CD8-positive, alpha-beta memory T cell (primary cell): ENCODE measurements at places on chromosomes 7 and 10. TPM values are rescaled to one million over a fixed set of nuclear protein-coding genes. Genes with fewer than 3 reads are reported as not detected.

DNA sequence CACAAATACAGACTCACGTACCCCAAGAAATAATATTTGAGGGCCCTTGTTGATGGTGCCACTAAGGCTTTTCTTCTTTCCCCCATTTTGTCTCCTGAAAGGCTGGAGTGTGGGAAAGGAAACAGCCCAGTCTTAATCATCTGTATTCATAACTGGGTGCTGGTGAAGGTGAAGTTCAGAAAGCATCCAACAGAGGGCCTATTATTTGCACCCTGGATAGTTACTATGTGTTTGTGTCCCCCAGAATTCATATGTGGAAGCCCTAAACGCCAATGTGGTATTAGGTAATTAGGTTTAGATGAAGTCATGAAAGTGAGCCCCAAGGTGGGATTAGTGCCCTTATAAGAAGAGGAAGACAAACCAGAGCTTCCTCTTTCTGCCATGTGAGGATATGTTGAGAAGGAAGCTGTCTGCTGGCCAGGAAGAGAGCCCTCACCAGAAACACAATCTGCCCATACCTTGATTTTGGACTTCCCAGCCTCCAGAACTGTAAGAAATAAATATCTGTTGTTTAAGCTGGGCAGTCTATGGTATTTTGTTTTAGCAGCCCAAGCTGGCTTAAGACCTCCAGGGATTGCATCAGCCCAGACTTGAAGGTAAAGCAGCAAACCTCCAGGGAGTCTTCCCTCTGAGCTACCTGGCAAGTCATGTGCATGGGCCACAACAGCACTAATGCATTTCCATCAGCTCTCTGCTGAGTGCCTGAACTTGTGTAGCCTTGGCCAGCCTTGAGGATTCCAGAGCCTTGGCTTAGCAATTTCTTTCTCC is 90.0 kb upstream of the ADRB1 start:
- H3K27me3 ChIP-seq = peaks cover 4% of the 10 kb centered on the region
- H3K4me1 ChIP-seq = peaks cover 9% of the 10 kb centered on the region
- no peak for DNase-seq
- H3K36me3 ChIP-seq = no peaks in the 10 kb centered on the region
- H3K4me3 ChIP-seq = no peak overlapping the region

GRCh38 chr7:100167912-100168323 is 499 bp downstream of the GAL3ST4 start:
- DNase-seq = no peak
- H3K27ac ChIP-seq = peak overlapping the region; percentile 54
- H3K4me3 ChIP-seq = peak overlapping the region; percentile 82
- peaks cover 74% of the 10 kb centered on the region for H3K4me1 ChIP-seq
- no peaks in the 10 kb centered on the region for H3K36me3 ChIP-seq
- peaks cover 8% of the 10 kb centered on the region for H3K27me3 ChIP-seq

DNA sequence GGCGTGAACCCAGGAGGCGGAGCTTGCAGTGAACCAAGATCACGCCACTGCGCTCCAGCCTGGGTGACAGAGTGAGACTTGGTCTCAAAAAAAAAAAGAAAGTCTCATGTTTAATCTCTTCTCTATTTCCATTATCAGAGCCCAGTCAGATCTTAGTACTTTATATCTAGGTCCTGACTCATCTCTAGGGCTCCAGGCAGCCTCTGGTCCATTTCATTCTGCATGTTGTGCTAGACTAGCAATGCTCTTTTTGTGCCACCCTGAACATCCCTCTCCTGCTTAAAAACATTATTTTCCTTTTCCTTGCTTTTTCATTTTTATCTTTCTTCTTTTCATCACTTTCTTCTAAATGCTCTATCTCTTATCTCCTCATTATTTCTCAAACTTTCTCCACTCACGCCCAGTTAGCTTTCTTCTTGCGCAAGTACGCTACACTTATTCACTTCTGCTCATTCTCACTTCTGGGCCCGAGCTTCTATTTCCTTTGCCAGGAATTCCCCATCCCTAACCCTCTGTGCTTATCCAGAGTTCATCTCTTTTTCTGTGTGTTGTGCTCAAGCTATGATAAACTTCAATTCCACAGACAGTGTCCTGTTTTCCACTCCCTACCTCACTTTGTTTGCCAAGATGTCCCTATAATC is 63.9 kb downstream of the BTAF1 start:
- H3K4me1 ChIP-seq = no peaks in the 10 kb centered on the region
- no peak for DNase-seq
- H3K27me3 ChIP-seq = no peaks in the 10 kb centered on the region
- peaks cover 12% of the 10 kb centered on the region for H3K36me3 ChIP-seq

- no peaks in the 10 kb centered on the region for H3K36me3 ChIP-seq
- no peak overlapping the region for H3K27ac ChIP-seq
- no peaks in the 10 kb centered on the region for H3K27me3 ChIP-seq
- H3K4me1 ChIP-seq = no peaks in the 10 kb centered on the region
Observed at GRCh38 chr7:119572541-119572940, 700.4 kb upstream of the KCND2 start.

DNA sequence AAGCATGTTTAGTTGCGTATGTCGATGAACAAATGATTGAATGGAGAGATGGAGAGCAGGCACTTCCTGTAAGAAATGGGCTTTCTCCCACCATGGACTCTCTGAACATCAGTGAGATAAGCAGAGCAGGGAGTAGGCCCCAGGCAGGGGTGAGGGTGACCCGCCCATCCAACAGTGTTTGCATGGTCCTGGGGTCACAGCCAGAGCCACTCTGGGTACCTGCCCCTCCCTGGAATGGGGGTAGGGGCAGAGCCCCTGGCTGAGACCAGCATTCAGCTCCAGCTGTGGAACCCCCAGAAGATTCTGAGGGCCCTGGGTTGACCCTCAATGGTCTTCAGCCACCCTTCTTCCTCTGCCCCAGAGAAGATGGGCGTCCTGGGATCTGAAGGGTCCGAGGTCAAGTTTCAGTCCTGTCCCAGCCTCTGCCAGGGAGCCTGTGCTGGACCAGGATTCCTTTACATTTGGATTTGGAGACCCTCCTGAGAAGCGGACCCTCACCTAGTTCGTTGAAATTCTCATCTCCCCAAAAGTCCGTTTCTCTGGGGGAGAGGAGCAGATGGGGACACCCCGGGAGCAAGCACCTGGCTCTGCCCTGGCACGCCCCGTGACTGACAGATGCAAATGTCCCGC is 2.4 kb upstream of the FGF8 start:
- no peak overlapping the region for H3K4me3 ChIP-seq
- H3K27ac ChIP-seq = no peak overlapping the region
- H3K36me3 ChIP-seq = no peaks in the 10 kb centered on the region
- DNase-seq = no peak
- H3K4me1 ChIP-seq = peaks cover 48% of the 10 kb centered on the region
- peaks cover 42% of the 10 kb centered on the region for H3K27me3 ChIP-seq

DNA sequence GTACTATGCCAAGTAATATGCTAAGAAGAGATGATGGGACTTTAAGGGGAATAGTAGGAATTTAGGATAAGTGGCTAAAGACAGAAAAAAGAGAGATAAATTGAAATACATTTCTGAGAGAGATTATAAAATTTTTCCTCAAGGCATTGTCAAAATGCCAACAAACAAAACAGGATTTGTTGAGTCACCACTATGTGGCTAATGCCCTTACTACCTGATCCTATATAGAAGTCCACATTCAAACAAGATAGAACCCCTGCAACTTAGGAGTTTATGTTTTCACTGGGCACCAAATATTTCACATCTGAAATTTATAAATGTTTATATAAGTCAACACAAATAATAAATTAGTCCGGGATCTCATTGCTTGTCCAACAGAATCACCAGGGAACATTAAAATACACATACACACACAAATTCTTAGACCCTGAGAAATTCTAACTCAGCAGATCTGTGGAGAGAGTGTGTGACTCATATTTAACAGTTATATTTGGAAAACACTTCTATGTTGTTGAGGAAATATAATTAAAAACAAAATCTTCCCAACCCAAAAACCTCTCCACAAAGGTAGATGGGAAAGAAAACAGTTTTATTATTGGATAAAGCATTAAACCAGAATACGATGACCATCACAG is 154.3 kb downstream of the PPP1R3A start:
- H3K4me1 ChIP-seq = no peaks in the 10 kb centered on the region
- DNase-seq = no peak
- H3K36me3 ChIP-seq = no peaks in the 10 kb centered on the region
- no peak overlapping the region for H3K27ac ChIP-seq
- H3K4me3 ChIP-seq = no peak overlapping the region

Gene TMEM270
- not detected for total RNA-seq

Gene CASTOR2
- total RNA-seq = 6.8 TPM

DNA sequence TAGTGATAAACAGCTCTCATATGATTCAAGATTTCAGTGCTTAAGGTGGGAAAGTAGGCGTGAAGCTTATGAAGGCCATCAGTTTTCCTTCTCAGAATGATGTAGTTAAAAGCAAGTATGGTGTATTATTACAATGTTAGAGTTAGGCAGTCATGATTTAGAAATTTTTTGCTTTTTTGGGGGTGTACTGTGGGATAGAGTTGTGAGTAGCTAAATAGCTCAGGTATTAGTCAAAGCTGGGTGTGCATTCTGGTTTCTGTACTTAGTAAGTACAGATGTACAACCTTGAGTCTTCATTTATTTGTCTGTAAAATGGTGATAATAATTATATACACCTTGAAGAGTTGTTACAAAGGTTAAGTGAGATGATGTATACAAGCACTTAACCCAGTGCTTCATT is 52.2 kb downstream of the R3HCC1L start:
- no peaks in the 10 kb centered on the region for H3K27me3 ChIP-seq
- H3K4me1 ChIP-seq = peaks cover 8% of the 10 kb centered on the region

GRCh38 chr10:119176166-119176565 is 2.4 kb downstream of the PRDX3 start:
- H3K27me3 ChIP-seq = no peaks in the 10 kb centered on the region

Gene GBX1
- total RNA-seq = not detected

DNA sequence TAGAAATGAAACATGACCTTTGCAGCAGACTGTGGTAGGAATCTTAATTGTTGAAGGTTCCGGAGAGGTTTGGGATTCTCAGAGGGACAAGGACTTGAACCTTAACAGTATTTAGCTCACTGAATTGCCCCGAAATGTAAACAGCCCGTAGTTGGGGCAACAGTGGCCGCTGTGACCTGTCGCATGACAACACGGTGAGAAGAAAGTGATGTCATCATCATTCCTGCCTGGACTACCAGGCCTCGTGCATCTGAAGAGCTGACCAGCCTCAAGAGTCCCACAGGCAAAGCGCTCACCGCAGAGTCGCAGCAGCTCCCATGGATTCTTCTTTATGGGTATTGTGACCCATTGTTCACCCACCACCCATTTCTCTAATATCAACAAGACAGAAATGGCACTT is 250.6 kb downstream of the KLF6 start:
- no peak overlapping the region for H3K4me3 ChIP-seq
- no peaks in the 10 kb centered on the region for H3K36me3 ChIP-seq

DNA sequence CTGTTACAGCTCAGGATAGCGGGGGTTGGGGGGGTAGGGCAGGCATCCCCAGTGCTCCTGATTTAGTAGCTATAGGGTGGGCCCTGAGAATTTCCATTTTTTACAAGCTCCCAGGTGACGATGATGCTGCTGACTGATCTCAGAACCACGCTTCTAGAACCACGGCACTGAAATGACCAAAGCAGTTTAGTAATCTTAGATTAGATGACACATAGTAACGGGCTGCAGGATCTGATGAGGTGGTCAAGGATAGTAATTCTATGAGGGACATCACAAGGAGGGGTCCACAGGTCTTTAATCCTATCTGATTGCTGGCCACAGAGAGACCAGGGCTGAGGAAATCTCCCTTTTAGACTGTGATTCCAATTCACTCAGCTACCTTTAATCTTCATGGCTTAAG is 167.2 kb downstream of the JAZF1 start:
- H3K27ac ChIP-seq = no peak overlapping the region
- DNase-seq = no peak
- no peaks in the 10 kb centered on the region for H3K4me1 ChIP-seq
- no peaks in the 10 kb centered on the region for H3K36me3 ChIP-seq
- no peak overlapping the region for H3K4me3 ChIP-seq

- no peak for DNase-seq
- no peaks in the 10 kb centered on the region for H3K36me3 ChIP-seq
- H3K27ac ChIP-seq = no peak overlapping the region
- H3K27me3 ChIP-seq = no peaks in the 10 kb centered on the region
- no peaks in the 10 kb centered on the region for H3K4me1 ChIP-seq
Observed at GRCh38 chr7:38478404-38478803, 152.8 kb downstream of the AMPH start.

DNA sequence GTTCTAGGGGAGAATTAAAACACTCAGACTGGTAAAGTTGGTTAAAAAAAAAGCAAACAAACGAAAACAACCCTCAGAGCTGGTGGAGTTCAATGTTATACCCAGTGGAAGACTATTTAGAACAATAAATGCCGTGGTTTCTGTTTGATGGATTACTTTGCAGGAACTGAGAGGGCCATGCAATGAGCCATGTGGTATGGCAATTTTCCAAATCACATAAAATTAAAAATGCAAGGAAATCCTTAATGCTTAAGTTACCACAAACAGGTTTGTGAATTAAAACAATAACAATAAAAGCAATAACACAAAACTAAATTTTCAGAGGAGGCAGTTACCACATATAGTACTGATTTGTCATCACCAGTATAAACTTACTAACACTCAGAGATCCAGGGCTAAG is 96.9 kb downstream of the RTKN2 start:
- H3K4me1 ChIP-seq = no peaks in the 10 kb centered on the region
- H3K4me3 ChIP-seq = no peak overlapping the region
- no peak overlapping the region for H3K27ac ChIP-seq
- no peak for DNase-seq
- no peaks in the 10 kb centered on the region for H3K36me3 ChIP-seq

Gene LLCFC1
- total RNA-seq = not detected

Gene RTKN2
- 1.7 TPM for total RNA-seq

DNA sequence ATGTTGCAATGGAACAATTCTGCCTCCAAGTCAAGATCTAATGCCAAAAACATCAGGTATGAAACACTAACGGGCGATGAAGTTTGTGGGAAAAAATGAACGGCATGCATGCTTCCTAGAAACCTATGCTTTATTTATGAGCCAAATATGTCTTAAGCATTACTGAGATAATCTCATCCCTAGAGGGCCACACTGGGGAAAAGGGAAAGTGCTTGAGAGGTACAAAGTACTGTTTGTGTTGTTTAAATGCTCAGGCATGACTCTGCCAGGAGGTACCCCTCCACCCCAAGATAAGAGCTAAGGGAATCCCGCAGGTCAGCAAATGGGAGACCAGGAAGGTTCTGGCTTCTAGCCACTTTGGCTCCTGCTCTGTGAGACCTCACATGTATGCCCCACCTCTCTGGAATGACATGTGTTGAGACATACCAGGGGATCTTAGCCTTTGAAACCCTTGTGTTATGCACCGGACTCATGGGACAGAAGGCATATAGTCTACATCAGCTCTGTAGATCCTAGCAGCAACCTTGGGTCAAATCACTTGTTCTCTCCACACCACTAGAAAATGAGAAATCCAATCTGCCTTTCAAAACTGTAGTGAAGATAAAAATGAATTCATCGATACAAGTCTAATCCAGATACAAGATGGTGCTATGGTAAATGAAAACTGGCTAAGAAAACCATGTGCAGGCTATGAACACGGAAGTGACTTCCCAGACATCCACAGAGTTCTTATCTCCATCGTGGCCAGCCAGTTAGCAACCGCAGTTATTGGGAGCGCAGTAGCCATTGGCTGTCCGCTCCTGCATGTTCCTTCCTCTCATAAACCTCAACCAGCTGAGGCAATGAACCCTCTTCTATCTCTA is 61.0 kb downstream of the CREB3L2 start:
- no peaks in the 10 kb centered on the region for H3K36me3 ChIP-seq
- H3K27me3 ChIP-seq = no peaks in the 10 kb centered on the region
- H3K4me1 ChIP-seq = peaks cover 5% of the 10 kb centered on the region
- no peak overlapping the region for H3K27ac ChIP-seq

GRCh38 chr10:110241841-110242240 is 34.4 kb downstream of the MXI1 start:
- no peak for DNase-seq
- no peaks in the 10 kb centered on the region for H3K27me3 ChIP-seq
- peaks cover 16% of the 10 kb centered on the region for H3K4me1 ChIP-seq
- peaks cover 3% of the 10 kb centered on the region for H3K36me3 ChIP-seq
- H3K27ac ChIP-seq = no peak overlapping the region
